ENCODE measurements at places on chromosomes 1 and 21.
A peak's percentile ranks its signal among the peaks of the same experiment; 100 is the strongest.

DNA sequence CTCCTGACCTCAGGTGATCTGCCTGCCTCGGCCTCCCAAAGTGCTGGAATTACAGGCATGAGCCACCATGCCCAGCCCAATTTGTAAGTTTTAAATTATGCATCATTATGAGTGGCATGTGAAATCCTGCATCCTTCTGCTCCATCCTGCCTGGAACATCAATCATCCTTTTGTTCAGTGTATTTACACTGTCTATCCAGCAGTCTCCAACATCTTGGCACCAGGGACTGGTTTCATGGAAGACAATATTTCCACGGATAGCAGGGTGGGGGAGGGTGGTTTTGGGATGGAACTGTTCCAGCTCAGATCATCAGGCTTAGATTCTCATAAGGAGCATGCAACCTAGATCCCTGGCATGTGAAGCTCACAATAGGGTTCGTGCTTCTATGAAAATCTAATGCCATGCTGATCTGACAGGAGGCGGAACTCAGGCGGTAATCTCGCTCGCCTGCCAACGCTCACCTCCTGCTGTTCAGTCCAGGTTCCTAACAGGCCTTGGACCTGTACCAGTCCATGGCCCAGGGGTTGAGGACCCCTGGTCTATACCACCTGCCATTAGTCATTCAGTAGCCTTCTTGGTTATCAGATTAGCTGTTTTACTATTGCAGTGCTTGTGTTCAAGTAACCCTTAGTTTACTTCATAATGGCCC is 22.2 kb upstream of the TCEA3 start:
- no peak for DNase-seq

DNA sequence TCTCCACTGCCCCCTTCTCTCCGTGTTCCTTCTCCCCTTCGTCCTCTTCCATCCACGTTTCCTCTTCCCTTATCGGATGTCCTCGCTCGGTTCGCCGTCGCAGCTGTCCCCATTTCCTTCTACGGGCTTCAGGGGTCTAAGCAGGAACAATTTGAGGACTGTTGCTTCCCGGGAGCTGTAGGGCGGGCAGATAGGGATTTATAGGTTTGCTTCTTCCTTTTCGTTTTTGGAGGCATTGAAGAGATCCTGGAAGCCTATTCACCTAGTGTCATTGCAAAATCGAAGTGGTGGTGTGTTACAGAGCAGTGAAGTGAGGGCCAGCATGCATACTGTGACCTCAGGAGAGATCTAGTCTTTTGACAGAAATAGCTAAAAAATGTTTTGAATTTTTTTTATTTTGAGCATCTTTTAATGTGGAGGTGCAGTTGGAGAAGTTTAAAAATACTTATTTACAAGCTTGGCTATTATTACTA is 897 bp downstream of the ZYG11B start:
- peak; percentile 13 for DNase-seq

DNA sequence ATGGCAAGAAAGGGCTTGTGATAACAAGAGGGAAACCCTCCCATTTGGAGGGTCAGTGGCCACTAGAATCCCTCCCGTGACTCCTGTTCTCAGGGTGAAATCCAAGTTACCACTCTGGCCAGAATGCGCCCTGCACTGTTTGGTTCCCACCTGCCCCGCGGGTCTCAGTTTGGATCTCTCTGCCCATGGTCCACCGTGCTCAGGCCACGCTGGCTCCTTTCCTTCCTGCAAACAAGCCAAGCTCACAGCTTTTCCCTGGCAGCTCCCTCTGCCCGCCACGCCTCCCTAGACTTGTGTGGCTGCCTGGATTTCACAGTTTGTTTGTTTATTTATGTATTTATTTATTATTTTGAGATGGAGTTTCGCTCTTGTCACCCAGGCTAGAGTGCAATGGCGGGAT is 179.5 kb upstream of the VAMP3 start:
- no peak for DNase-seq

DNA sequence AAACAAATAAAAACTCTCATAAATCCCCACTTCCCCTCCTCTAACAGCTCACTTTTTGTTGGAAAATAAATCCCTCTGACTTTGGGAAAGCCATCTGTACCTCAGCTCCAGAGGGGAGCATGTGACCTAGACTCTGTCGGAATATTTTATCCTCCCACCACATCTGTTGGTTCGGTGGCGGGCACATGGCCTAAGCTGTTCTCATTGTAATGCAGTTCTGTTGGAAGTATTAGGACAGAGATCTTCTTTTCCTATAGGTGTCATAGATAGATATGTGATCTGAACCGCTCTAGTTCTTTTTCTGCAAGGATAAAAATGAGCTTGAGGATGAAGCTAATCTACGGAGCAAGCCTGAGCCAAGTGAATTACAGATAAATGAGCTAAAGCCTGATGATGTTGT is 50.5 kb upstream of the EPS8L3 start:
- no peak for DNase-seq

DNA sequence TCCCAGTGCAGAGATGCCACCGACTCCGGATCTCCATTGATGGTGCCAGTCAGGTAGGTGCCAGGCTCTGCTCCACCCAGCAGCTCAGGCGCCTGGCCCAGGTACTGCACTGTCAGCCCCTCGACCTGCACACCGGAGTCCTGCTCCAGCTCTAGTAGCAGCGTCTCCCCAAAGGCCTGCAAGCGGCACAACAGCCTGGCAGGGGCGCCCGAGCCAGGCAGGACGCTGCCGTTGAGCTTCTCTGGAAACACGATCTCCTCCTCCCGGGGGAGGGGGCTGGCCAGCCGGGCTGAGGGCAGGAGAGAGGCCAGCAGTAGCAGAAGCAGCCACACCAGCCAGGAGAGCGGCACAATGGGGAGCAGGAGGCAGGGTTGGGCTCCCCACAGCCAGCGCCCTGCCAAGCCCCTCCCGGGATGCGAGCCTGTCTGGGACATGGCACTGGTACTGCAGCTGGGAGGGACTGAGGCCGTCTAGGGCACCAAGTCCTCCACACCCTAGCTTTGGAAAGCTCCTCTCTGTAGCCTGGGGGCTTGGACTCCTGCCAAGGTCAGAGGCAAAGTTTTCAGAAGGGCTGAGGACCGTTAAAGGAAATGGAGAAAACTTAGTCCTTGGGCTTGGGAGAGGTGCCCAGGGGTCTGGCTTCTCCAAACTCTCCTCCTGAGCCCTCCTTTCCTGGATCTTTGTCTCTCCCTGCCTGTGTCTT is 509 bp downstream of the ADAMTS4 start:
- no peak for DNase-seq

DNA sequence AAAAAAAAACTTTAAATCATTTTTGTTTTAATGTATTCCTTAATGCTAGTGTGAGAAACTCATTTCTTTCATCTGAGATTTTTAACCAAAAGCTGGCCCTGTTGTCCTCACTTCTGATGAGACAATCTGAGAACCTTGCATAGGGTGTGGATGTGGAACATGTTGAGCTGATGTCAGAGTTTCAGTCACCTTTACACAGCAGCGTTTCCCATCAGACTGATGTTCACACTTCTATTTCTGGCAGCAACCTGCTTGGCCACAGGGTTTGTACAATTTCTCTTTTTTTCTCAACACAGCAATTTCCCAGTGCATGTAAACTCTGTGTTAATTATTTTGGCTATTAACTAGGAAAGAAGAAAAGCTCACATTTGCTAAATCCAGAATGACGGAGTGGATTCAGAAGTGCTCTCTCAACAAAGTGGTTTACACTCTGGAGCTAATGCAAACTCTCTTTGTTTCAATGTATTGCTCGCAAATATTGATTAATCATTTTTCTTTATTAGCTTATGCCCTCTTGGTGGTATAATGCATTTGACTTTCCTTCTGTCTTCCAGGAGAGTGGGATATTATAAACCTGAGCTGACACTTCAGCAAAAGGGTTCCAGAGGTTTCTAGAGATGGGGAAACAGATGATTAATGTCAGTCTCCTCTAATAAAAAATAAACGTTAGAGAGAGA is 70.5 kb upstream of the HSPA13 start:
- DNase-seq = no peak

- DNase-seq = peak; percentile 40
Measured at GRCh38 chr1:31633117-31633516, 11.6 kb downstream of the PEF1 start.

- DNase-seq = peak; percentile 65
Measured at GRCh38 chr1:204971517-204972336, 71.3 kb upstream of the CNTN2 start.

- no peak for DNase-seq
Measured at GRCh38 chr1:29845910-29846309, 609.6 kb downstream of the PTPRU start.

- DNase-seq = no peak
Measured at GRCh38 chr1:210663730-210664573, 335.2 kb downstream of the HHAT start.

GRCh38 chr1:202110977-202111376 is 11.7 kb upstream of the GPR37L1 start:
- DNase-seq = no peak

- no peak for DNase-seq
Measured at GRCh38 chr1:63690966-63691700, 82.7 kb upstream of the ROR1 start.

DNA sequence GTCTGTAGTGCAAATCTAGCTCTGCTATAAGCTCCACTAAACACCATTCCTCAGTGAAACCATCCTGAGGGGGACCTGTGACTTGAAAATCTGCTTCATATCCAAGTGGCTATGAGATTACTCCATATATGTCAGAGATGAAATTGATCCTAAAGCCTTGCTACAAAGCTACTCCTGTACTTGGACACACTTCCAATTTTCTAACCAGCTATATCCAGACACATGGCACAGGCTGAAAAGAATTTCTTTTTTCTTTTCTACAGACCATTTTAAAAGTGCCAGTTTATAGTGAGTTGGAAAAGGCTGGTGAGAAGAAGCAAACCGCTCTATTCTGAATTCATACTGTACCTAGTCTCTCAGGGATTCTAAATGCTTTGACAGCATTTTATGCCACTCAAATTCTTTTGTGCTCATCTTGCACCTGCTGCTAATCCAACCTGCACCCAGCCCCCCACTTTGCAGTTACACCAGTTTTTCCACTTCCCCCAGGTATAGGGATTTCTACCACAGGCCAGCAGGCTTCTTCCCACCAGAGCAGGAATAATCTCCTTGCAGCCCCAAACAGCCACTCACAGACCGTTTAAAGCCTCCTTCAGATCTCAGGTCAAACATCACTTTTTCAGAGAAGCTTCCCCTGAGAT is 112.5 kb downstream of the RERE start:
- DNase-seq = no peak

DNA sequence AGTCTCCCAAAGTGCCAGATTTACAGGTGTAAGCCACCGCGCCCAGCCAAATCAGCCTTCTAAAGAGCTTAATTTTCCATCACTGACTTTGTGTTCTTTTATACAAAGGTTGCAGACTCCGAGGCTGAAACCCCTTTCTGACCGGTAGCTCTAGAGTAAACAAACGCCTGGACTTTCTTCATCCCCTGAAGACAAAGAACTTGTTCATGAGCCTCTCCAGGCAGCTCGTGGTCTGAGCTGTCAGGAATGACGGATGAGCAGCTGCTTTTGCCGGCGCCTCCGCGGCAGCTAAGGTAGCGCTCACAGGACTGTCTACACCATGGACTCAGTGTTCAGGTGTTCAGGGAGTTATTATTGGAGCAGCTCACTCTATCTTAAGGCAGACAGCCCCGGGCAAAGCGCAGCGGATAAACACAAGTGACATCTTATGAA is 128.5 kb upstream of the ERRFI1 start:
- DNase-seq = peak; percentile 76

- DNase-seq = no peak
Measured at GRCh38 chr1:183732236-183732880, 72.6 kb upstream of the RGL1 start.

DNA sequence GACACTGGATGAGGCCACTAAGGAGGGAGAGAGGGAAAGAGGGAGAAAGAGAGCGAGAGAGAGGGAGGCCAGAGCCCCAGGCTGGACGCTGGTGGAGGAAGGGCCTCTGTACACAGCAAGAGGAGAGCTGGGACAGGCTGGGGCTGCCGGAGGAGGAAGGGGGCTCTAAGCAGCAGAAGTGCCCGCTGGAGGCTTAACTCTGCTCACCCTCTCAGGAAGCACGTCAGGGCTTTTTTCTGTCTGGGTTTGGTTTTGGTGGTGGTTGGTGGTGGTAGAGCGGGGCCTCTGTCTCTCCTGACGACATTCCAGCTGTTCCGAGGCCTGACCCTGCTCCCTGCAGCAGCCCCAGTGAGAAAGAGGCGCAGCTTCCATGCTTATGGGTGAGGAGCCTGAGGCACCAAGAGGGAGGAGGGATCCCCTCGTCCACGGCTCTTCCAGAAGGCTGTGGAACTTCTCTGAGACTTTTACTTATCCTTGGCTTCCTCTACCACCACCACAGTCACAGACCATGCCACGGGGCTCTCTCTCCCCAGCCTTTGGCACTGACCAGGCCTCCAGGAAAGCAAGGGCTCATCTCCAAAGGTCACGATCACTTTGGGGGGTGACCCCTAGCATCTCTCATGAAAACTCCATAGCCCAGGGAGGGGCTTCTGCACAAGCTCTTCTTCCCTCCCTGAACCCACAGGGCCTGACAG is 136.4 kb upstream of the VAMP3 start:
- no peak for DNase-seq

GRCh38 chr1:221204055-221204833 is 325.0 kb downstream of the HLX start:
- no peak for DNase-seq

DNA sequence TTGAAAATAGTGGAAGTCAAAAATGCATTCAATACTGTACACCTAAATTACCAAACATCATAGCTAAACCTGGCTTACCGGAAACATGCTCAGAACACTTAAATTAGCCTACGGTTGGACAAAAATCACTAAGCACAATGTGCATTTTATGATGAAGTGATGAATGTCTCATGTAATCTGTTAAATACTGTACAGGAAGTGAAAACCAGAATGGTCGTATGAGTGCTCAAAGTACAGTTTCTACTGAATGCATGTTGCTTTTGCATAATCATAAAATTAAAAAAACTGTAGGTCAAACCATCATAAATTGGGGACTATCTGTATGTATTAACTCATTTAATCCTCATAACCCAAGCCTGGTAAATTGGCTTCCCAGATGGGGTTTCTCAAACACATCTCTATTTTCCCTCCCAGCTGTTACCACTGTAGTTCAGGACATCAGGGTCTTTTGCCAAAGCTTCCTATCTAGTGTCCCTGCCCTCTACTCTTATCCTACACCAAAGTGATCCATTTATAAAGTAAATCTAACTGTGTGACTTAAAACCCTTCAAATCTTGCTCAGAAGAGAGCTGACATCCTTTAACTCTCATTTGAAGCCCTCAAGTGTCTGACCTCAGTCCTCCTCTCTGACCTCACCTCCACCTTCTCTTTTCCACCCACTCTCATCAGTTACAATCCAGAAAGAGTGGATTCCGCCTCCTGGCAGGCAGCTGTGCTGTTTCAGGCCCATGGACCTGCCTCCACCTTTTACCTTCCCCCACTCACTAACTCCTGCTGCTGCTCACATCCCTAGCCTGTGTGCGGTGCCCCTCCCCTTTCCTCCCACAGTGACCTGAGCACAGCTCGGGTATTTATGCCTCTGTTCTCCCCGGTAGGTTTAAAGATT is 356.4 kb upstream of the ST6GALNAC5 start:
- DNase-seq = no peak

DNA sequence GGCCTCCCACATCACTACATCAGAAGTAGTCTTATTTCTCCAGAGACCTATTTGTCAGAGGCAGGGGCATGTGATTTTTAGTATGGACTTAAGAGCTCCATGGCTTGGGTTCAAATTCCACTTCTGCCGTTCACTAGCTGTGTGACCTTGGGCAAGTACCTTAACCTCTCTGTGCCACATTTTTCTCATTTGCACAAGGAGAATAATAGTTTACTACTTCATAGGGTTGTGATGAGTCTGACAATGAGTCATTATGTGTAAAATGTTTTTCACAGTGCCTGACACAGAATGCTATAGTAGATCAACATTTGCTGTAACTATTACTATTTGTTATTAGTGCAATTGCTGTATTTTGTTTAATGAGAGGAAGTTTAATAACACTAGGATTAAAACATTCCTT is 200.6 kb downstream of the PRDM2 start:
- no peak for DNase-seq

- no peak for DNase-seq
Measured at GRCh38 chr1:232650845-232651244, 20.9 kb upstream of the SIPA1L2 start.
